ENCODE measurements at places on chromosomes 11 and 22.

- DNase-seq = peak; percentile 82
Observed at GRCh38 chr11:2419638-2420501, 19.3 kb downstream of the TSSC4 start.

- DNase-seq = peak; percentile 67
Observed at GRCh38 chr11:119094816-119095065, 6.9 kb downstream of the DPAGT1 start.

DNA sequence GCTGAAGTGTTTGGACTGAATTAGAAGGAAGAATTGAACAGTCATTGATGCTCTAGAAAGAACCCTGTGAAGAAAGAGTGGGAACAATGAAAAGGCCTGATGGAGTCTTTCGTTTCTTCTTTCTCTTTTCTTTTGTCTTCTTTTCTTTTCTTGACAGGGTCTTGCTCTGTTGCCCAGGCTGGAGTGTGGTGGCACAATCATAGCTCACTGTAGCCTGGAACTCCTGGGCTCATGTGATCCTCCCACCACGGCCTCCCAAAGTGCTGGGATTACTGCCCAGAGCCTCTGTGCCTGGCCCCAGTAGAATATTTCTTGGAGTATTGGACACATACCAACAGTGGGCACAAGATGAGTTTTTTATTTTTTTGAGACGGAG is 1.1 kb downstream of the FEN1 start:
- no peak for DNase-seq

DNA sequence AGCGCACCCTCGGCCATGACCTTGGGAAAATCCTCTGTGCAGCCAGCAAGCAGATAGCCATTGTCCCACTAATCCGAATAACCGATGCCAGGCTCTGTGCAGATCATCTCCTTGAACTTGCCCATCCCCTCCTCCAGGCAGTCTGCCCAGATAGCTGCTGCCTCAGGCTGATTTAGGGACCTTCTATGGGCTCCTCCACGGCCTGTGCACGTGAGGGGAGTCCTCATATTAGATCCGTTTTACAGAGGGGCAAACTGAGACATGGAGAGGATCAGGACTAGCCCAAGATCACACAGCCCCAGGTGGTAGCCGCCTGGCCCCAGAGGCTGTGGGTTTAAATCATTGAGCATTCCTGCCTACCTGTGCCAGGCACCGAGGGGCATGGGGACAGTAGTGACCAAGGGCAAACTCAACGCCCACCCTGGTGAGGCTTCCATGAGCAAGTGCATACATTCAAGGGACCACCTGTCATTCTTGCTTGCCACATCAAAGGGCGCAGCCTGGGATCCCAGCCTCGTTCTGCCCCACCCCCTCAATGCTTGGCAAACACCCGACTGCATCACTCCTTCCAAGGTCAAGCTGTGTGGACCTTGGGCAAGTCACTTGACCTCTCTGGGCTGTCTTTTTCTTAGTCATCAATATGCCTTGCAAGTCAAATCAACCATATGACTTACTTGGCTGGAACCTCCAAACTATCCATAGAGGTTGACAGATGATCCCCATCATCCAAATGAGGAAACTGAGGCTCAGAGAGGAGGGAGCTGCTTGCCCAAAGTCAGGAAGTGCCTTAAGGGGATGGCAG is 131.6 kb downstream of the MN1 start:
- no peak for DNase-seq

GRCh38 chr22:48594016-48594756 is 1233.5 kb downstream of the BRD1 start:
- no peak for DNase-seq

- no peak for DNase-seq
Observed at GRCh38 chr11:9313648-9314290, 624 bp downstream of the TMEM41B start.

- peak; percentile 59 for DNase-seq
Observed at GRCh38 chr11:64650923-64651523, 60.0 kb downstream of the SLC22A12 start.

- DNase-seq = no peak
Observed at GRCh38 chr22:30436196-30436595, 10.6 kb downstream of the MTFP1 start.

DNA sequence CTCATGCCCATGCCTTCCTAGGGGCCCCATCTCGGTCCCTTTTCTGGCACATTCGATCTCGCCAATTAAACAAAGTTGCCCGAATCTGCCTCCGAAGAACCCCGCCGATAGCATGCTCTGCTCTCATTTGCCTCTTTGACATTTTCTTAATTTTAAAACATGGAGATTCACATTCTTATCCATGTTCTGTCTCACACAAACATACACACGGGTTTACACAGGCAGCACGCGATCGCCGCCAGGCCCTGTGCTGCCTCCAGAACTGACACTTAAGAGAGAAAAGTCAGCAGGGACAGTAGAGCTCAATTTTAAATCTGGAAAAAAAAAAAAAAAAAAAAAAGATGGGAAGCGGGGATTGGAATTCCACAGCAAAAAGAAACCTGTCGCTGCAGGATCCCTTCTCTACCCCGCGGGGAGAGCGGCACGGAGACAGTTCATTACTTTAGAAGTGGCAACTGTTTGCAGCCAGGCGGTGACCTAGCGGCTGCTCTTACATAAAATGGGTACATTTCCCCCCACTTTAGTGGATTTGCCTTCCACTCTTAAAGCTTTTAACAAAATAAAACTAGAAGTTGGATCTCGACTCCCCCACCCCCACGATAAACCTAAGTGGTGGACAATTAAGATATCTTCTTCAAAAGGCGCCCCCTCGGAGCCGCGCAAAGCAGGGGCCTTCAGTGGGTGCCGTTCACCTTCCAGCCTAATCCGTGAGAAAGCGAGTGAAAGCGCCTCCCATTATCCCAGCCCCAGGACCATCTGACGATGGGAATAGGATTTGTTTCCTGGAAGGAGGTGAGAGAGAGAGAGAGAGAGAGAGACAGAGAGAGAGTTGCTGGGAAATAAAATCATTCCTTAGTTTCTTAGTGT is 13.7 kb downstream of the PAX6 start:
- DNase-seq = peak; percentile 13

DNA sequence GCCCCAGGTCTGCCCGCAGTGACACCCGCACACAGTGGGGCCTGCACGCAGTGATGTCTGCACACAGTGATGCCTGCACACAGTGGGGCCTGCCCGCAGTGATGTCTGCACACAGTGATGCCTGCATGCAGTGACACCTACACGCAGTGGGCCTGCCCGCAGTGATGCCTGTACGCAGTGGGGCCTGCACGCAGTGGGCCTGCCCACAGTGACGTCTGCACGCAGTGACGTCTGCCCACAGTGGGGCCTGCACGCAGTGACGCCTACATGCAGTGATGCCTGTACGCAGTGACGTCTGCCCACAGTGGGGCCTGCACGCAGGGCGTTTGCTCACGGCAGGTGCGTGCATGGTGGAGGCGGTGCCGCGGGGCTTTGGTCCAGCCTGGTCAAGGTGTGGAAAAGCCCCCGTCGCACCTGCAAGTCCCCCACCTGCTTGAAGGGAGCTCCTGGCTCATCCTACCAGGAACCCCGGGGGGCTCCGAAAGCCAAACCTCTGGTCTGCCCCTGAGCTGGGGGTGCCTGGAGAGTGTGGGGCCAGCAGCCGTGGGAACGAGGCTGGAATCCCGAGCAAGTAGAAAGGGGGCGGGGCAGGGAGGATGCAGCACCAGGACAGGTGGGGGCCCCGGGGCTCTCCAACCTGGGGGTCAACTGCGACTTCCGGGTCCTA is 8.9 kb upstream of the SYT8 start:
- no peak for DNase-seq

- DNase-seq = no peak
Observed at GRCh38 chr11:104934594-104934993, 33.8 kb downstream of the CASP4 start.

Data from GM10248 (cell line).